ENCODE measurements at places on chromosomes 2 and 18.

GRCh38 chr2:96148410-96149217 lies 3.4 kb upstream of the DUSP2 start:
- DNase-seq, result peak; percentile 82

DNA sequence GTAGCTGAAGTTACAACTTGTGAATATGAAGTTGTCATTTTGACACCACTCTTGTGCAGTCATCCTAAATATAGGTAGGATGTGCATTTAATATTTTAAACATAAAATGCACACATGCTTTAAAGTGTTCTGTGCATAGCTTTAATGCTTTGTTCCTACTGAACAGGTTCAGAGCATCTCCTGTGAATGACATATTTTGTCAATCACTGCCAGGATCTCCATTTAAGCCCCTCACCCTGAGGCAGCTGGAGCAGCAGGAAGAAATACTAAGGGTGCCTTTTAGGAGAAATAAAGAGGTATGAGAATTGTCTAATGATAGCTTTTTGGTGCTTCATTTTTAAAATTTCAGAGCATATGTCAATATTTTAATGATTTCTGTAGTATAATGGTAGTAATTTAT lies 14.7 kb downstream of the ERLEC1 start:
- DNase-seq, result no peak

DNA sequence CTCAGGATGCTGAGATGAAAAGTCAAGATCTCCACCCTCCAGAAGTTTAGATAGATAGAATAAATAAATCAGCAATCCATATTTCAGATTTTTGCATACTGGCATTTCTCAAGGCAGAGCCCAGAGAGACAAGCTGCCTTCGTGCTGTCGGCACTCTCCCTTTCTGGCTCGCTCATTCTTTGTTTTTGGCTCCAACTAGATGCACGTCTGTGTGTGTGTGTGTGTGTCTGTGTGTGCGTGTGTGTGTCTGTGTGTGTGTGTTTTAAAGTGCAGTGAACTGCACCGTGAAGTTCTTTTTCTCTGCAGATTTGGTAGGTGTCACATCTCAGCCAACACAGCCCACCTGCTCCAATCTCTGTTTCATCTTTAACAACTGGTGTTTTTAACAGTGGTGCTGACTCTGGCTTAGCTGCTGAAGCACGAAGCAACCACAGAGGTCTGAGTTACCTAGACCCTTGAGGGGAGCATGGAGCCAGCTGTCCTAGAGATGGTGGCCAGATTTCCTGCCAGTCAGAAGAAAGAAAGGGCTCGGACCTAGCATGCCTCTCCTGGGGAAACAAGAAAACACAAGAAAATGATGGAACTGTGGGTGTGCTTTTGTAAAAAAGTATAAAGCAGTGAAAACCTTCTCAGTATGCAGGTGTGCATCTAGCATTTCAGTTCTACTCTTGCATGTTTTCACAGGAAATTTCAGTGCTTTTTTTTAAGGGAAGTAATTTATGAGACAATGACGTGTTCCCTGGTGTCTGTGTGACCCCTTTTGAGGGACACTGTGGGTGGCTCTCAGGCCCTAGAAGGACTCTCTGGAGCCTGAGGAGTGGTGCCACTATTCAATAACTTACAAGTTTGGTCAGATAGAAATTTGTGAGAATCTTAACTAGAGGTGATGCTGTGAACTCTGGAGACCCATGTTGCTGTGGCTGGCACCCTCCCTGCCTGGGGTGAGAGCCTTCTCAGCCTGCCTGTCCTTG lies 364.3 kb downstream of the RNF144A start:
- no peak for DNase-seq

DNA sequence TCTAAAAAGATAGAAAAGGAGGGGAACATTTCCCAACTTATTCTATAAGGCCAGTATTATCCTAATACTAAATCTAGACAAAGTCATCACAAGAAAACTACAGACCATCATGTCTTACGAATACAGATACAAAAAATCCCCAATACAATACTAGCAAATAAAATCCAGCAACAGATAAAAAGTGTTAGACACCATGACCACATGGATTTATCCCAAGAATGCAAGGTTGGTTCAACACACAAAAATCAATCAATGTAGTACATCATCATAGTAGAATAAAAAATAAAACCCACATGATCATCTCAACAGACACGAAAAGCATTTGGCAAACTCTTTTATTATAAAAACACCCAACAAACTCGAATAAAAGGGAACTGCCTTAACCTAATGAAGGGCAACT lies 18.5 kb downstream of the SLC66A2 start:
- DNase-seq, result no peak

DNA sequence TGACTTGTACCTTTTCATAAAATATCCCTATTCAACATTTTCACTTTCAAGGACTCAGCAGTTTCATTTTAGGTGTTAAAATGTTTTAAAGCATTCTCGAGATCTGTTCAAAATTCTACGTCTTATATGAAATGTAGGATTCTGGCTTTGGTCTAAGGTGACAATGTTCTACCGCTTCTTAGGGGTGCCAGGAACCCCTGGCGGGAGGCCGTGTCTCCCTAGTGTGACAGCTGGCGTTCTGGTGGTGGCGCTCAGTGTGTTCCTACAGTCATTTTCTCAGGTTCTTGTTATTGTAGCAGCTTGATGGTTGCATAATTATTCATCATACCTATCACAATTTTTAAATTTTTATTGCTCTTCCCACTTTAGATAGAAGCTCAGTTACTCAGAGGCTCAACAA lies 204.6 kb downstream of the AGAP1 start:
- DNase-seq, result no peak

DNA sequence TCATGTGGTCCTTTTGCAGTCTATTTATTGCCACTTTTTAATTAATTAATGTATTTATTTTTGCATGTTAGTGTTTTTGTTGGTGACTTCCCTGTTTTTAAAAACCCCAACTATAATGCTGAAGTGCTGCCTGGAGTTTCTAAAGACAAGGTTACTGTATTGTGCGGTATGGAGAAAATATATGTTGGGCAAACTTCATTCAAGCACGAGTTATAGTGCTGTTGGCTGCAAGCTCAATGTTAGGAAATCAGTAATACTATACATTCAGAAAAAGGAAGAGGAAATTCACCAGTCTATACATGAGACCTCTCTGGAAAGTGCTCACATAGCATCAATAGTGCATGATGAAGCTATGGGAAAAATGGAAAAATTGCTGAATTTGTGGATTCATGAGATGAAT lies 15.4 kb upstream of the RBMS1 start:
- no peak for DNase-seq

GRCh38 chr18:8810157-8810556 lies 104.8 kb downstream of the MTCL1 start:
- DNase-seq, result no peak

GRCh38 chr2:97645112-97645694 lies 659 bp upstream of the COX5B start:
- DNase-seq, result no peak

- DNase-seq, result no peak
Measured at GRCh38 chr2:134583997-134584520, 134.7 kb downstream of the TMEM163 start.

DNA sequence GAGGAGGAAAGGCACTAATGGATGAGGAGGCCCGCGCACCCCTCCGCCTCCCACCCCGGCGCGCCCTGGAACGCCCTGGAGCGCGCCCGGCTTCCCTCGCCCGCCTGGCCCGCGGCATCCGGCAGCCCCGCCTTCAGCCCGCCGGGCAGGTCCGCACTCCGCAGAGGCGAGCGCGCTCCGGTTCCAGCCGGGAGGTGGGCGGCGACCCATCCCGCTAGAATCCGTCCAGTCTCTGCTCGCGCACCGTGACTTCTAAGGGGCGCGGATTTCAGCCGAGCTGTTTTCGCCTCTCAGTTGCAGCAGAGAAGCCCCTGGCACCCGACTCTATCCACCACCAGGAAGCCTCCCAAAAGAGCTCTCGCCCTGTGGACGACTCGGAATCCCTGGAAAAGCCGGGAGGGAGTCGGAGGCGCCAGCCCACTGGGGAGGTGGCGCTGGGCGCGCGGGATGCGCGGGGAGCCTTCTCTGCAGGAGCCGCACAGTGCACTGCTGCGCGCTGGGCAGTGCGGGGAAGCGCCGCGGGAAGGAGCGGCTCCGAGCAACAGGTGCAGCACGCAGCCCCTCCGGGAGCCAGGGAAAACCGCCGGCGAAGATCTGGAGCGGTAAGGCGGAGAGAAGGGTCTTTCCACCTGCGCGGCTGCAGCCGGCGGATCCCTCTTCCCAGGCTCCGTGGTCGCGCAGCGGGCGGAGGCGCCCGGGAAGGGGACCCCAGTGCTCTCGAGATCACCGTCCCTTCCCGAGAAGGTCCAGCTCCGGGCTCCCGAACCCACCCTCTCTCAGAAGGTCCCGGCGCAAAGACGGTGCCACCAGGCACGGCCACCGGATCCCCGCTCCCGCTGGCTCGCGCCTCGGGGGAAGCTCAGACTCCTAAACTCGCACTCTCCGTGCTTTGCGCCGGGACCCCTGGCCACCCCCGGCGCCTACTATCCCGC lies at the start of gene GALR1:
TSS of gene GALR1 (plus strand) at position 280 of the 932 bp plus-strand sequence. CDS start 701 bp downstream, outside the sequence.
- DNase-seq, result no peak

DNA sequence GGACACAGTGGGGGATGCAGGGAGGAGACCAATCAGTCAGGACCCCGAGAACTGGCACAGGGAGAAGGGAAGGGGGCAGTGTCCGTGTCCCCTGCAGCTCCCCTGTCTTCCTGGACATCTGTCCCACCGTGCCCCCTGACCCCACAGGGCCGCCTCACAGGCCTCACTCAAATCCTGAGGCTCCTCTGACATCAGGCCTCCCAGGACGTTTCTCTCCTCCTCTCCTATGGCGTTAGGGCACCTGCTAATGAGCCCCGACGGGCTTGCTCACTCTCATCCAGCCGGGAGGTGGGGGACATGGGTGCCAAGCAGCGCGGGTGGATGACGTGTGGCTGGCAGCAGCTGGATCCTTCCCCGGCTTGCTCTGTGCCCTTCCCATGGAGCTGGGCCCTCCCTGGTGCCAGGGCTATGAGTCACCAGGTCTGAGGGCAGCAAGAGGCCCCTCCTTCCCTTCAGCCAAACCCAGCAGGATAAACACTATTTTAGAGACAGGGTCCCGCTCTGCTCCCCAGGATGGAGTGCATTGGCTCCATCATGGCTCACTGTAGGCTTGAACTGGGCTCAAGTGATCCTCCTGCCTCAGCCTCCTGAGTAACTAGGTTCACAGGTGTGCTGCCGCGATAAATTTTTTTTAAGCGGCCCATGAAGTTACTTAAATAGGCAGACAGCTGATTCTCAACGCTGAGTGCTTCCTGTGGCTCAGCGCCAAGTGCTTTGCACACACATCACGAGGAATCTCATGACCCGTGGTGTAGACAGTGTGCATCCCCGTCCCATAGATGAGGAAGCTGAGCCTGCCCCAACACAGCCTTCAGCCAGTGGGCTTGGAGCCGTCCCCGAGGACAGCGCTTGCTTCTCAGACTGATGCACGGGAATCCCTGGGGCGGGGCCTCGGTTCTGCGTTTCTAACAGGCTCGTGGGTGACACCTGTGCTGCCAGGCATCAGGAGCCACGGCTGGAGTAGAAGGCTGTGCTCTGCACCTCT lies 64.5 kb upstream of the HDAC4 start:
- DNase-seq, result peak; percentile 23
